Stimulated activated CD4-positive, alpha-beta T cell treated with anti-CD3 and anti-CD28 coated beads, Interleukin-1b, Interleukin-23, amount 100 ng/mL, for 4 hours (primary cell): ENCODE measurements at places on chromosomes 13 and 19.

- no peak for DNase-seq
These were observed 31.6 kb downstream of the WDR87 start for GRCh38 chr19:37874784-37875183.

- DNase-seq = no peak
These were observed 97.6 kb upstream of the SLITRK6 start for GRCh38 chr13:85896516-85897450.

DNA sequence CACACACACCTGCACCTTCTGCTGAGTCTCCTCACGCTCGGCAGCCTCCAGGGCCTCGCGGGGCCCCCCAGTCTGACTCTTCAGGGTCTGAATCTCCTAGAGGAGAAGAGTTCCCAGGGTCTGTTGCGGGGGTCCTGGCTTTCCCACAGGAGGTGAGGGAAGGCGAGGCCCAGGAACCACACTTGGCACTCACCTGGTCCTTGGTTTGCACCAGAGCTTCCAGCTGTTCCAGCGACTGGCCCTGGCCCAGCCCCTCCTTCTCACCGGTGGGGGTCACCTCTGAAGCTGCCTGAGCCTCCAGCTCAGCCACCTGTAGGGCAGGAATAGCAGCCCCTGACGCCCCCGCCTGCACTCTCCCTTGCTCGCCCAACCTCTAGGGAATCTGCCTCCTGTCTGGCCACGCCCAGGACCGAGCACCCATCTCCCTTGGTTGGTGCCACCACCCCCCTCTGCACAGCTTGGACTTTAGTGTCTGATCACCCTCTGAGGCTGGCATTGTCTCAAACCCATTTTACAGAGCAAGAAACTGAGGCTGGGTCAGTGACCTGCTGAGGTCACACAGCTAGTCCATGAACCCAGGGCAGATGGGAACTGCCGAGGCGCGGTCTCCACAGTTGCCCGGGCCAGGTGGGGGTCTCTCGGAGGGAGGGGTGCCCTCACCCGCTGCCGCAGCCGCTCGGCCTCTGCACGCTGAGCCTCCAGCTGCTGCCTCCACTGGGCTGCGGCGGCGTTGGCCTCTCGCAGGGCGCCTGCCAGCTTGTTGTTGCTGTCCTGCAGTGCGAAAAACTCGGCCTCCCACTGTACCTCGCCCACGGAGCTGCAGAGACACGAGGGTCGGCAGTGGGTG is 9.5 kb downstream of the HOMER3 start:
- no peak for DNase-seq

DNA sequence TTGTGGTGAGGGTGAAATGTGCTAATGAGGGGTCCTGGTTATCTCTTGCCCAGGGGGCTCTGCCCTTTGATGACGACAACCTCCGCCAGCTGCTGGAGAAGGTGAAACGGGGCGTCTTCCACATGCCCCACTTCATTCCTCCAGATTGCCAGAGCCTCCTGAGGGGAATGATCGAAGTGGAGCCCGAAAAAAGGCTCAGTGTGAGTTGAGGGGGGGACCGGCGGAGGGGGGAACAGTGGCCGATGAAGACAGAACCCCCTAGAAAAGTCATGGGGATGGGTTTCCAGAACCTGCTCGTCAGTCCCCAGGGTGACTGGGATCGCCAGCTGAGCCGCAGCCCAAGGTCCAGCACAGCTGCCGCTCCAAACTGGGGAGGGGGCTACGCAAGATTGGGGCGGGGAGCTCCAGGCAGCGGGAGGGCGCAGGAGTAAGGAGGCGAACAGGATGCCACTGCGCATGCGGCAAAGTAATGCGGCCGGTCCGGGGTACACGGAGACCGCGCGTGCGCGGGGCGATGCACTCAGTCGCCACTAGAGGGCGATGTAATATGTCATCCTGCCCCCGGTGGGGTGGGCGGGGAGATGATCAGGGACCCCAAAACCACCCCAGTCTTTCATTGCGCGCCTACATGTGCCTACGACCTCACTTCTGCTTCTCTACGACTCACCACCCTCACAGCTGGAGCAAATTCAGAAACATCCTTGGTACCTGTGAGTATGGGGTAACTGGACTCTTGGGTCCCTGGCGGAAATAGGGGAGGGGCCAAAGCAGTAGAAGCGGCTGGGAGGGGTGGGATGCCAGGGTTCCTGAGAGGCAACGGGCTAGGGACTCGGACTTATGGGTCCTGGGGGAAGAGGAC is 17.9 kb downstream of the BRSK1 start:
- DNase-seq = peak; percentile 98

DNA sequence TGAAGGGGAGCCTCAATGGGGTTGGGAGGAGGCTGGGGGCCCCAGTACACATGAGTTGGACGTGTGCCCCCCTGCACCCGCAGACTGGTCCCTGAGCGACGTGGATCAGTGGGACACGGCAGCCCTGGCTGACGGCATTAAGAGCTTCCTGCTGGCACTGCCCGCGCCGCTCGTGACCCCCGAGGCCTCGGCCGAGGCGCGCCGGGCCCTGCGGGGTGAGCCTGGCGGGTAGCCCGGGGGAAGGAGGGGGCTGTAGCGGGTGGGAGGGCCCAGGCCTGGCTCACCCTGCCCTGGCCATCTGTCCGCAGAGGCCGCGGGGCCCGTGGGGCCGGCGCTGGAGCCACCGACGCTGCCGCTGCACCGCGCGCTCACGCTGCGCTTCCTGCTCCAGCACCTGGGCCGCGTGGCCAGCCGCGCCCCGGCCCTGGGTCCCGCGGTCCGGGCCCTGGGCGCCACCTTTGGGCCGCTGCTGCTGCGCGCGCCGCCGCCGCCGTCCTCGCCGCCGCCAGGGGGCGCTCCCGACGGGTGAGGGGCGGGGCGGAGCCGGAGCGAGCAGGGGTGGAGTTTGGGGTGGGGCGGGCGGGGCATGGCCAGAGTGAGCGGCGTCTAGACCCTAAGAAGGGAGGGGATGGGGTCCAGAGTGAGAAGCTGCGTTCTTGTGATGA is 8.1 kb downstream of the PIK3R2 start:
- DNase-seq = peak; percentile 79

GRCh38 chr19:58380037-58380661 is 681 bp downstream of the ZNF837 start:
- no peak for DNase-seq
